HS-5 (cell line): ENCODE measurements at places on chromosomes 1 and 21.

GRCh38 chr1:1782399-1783221 lies 4.3 kb upstream of the NADK start:
- peak; percentile 29 for DNase-seq

GRCh38 chr1:201882665-201883132 lies 6.0 kb upstream of the SHISA4 start:
- DNase-seq: peak; percentile 83

DNA sequence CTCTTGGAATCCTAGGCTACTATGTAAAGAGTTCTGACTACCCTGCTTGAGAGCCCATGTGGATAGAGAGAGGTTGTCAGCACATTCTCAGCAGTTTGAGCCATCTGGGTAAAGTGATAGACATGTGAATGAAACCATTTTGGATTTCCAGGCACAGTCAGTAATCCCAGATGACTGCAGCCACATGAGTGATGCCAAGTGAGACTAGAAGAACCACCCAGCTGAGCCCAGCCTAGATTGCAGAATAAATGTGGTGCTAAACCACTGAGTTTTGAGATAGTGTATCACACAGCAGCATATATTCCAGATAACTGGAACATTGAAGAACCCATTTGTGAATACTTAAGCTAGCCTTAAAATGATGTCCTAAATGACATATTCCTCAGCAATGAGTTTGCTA lies 166.2 kb downstream of the ATP6V1G3 start:
- DNase-seq: no peak

- no peak for DNase-seq
These were observed 20.9 kb downstream of the HLCS start for GRCh38 chr21:36945496-36946138.

DNA sequence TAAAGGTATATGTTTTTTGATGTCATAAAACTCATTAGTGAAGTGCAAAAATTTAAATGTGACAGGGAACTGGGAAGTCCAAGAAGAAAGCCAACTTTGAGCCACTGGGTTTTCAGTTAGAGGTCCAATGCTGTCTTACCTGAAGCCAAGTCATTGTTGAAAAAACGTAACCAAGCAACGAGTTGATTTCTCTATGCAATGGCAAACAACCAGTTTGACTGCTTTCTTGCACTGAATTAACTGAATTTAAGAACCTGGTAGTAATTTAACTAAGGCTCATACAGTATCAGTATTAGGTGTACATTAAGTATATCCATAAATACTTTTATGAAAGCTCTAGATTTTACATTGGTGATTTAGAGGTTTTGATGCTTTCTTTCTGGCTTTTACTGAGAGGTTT lies 20.2 kb upstream of the S1PR1 start:
- DNase-seq: no peak

GRCh38 chr21:26916799-26917198 lies 50.1 kb downstream of the ADAMTS5 start:
- no peak for DNase-seq

GRCh38 chr1:185328255-185328654 lies 11.2 kb upstream of the IVNS1ABP start:
- DNase-seq: no peak

DNA sequence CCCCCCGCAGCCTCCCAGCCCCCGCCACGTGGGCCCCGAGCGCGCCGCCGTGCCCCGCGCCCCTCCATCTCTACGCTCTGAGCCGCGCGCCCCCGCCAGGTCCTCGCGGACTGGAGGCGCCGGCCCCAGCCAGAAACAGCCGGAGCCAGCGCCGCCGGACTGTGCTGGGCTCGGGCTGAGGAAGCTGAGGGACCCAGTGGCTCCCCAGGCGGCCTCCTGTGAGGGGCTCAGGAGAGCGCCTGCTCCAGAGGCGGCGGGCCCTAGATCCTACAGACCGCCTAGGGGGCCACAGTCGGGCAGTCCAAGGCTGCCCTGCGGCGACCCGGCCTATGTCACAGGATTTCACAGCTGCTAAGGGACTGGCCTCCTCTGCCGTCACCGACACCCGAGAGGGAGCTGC lies 82.1 kb downstream of the NENF start:
- no peak for DNase-seq

DNA sequence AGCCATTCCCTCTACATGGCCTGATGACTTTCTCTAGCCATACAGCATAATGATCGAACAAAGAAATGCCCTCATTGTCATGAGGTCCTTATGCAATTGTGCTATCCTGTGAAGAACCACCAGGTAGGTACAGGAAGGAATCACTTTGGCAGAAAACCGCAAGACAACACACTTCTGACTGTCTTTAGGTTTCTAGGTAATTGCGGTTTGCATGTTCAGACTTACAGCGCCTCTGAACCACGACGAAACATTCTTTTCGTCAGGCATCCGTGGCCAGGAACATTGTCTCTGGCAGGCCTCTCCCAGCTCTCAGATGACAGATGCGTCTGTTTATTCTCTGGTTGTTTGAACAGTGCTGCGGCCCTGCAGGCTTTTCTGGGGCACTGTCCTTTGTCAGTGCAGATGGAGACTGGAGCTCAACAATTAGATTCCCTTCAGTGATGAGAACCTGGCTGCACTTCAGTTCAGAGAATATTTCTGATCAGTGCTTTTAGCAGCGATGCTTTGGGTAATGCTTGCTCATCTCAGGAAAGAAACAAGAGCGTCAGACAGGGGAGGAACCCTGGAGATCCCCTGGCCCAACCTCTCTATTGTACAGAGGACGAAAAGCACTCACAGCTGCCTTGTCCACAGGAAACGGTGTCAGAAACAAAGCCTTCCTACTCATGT lies 63.4 kb downstream of the B3GALT5 start:
- no peak for DNase-seq

- no peak for DNase-seq
These were observed 42.9 kb upstream of the MAN1A2 start for GRCh38 chr1:117324357-117324756.

DNA sequence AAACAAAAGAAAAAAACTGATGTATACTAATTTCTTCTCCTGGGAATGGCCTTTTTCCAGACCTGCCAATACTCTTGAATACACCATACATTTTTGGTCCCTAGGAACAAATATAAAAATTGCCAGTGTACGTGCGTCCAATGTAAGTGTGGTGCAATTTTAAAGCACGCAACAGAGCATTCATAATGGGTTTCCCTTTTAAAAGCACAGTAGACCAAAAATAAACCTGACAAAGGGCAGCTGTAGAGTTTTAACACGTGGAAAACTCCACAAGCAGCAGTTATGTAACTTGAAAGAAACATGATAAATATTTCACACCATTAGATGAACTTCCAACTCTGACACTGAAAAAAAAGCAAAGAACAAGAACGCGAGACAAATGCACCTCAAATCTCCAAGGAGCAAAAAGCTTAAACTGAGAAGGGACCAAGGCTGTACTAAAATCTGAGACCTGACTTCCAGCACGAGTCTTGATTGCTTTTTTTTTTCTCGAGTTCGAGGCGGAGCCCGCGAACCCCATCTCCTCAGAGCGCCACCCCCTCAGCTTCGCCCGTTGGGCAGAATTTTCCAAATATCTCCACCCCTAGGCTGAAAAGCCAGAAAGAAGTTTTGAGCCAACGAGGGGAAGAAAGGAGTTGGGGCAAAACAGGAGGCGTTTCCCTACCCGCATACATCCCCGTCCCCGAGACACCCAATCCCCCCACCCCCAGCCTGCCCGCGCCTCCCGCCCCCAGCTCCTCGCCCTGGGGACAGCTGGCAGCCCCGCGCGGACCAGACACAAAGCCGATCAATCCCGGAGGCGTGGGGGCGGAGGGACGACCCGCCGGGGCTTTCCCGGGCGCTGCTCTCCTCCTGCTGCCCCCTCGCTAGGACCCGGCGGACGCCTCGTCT lies at the start of gene JAM2:
TSS of gene JAM2 (plus strand) at position 599 of the 891 bp plus-strand sequence. CDS start 564 bp downstream, outside the sequence.
- peak; percentile 58 for DNase-seq

GRCh38 chr1:20328201-20328600 lies 37.5 kb downstream of the VWA5B1 start:
- DNase-seq: no peak

DNA sequence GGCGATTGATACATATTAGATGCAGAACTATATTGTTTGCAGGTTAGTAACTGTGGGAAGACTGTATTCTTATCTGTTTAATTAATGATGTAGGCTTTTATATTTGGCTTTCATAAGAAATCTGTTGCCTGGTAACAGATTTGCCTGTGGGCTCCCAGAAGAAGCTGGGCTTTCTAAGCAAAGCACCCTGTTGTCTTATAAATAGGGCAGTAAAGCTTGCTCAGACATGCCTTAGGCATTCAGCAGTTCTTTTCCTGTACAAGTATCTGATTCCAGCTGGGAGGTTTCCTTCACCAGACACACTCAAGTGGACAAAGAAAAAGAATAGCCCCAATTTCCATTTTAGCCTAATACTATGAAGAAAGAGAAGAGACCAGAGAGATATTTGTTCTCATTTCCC lies 524.0 kb downstream of the LRRIQ3 start:
- DNase-seq: no peak

DNA sequence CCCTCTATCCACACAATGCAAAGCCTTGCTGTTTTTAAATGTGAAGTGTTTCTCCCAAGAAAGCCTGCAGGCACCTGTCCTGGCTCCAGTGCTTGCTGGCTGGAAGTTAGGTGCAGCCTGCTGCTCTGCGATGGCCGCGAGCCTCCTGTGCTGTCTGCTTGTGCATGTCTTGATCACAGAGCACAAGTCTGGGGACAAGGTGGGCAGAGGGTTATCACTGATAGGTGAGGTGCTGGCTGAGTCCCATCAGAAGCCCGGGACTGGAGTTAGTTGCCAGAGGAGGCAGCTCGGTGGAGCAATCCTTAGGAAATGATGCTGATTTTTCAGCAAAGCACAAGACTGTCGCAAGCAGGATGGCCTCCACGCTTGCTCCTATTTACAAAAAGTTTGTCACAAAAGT lies 137.8 kb upstream of the AJAP1 start:
- no peak for DNase-seq

DNA sequence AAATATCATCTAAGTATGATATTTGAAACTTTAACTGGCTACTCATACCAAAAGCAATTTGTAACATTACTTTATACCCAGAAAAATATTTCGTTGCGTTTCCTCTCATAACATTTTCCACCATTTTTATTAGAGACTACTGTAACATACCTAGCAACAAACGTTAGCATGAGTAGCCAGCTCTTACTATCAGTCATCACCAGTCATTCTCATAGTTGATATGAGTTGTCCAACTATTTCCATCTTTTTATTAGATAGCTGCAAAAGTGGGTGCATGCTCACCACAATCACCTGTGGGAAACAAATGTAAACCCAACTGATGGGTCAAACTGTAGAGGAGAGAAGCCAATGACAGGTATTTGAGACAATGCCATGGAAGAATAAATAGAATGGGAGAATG lies 114.6 kb downstream of the AKT3 start:
- DNase-seq: no peak

DNA sequence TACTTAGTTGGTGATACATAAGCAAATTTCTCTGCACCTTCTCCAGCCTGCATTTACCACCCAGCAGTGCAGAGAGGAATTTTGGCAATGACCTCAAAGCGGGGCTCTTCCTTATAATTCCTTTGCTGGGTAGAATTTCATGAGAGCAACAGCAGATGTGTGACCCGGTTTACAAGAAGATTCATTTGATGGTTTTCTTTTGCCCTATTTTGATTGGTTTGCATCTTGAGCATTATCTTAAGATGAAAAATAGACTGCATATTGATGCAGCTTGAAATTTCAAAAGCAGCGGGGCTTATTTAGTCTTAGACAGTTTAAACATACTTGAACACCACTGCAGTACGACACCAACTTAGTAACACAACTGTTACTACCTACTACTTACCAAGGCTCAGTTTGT lies 378.9 kb downstream of the TTLL7 start:
- no peak for DNase-seq

DNA sequence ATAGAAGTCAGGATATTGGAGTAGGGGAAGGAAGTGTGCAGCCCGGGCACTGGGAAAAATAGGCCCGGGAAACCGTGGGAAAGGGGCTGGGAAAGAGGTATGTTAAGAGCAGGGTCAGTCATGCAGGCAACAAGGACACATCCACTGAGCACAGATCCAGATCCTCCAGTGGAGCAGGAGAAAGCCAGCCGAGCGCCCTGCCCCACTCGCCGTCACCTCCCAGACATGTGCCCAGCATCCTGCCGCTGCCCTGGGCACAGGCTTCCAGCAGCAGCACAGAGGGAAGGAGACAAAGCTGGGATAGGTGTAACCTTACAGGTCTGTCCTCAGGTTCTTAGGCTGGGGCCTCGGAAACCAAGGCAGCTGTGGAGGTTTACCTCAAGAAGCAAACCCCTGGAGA lies 64.2 kb downstream of the FAM163A start:
- DNase-seq: no peak

DNA sequence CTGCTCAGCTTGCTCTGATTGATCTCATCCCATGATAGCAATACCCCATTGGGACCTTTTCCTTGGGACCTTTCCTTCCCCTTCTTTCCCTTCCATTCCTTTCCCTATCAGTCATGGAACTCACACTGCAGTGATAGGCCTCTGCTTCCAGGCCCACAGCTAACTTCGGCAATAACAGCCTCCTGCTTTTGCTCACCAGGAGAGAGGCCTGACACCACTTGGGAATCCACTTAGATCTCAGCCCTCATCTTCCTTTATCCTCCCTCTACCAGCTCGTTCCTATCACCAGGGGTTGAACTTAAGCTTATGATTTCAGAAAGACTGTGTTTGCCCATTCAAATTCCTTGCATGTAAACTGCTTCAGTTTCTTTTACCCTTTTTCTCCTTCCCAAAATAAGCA lies 11.0 kb upstream of the TIPRL start:
- no peak for DNase-seq

- DNase-seq: no peak
These were observed 91.7 kb upstream of the WNT4 start for GRCh38 chr1:22234476-22235030.

GRCh38 chr1:17998889-17999288 lies 108.7 kb upstream of the IGSF21 start:
- no peak for DNase-seq

DNA sequence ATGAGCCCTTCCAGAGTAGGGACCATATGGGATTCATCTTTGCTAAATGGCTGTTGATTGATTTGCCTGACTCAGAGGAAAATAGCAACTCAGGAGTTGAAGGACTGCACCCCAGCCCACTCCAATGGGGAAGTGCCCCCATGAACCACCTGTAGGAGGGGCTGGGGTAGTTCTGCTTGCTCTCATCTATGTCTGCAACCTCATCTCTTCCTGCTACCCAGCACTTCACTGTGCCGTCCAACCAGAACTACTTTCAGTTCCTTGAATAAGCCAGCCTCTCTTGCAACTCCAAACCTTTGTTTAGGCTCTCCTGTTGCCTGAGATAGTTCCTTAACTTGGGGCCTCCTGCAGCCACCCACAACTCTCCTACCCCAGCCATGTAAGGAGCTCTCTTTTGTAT lies 26.6 kb downstream of the BEND5 start:
- no peak for DNase-seq

DNA sequence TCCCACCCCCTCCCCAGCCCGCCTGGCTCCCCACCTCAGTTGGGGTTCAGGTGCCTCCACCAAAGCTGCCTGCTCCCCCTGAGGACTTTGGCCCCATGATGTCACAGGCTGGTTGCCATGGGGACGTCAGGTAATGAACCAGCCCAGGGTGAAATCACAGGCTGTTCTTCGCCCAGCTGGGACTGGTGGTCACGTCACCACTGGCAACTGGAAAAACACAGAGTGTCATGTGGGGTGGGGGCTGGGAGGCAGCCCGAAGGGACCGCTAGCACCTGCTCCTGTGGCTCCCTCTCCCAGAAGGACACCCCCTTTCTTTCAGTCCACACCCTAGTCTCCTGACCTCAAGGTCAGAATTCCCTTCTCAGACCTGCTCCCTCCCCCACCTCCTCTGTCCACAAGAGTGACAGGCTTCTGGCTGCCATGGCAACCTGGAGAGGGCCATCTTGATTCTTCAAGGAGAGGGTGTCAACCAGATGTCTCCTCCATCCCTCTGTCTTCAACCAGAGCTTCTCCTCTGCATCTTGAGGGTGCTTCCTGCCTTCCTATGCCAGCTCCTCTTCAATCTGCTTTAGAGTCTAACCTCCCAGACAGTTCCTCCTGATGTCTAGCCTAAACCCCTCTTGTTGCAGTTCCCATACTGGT lies 6.2 kb downstream of the FAM131C start:
- no peak for DNase-seq
